Karpas-422 (cell line): ENCODE measurements at places on chromosomes 3 and 15. TPM values are rescaled to one million over a fixed set of nuclear protein-coding genes. Genes with fewer than 3 reads are reported as not detected.

DNA sequence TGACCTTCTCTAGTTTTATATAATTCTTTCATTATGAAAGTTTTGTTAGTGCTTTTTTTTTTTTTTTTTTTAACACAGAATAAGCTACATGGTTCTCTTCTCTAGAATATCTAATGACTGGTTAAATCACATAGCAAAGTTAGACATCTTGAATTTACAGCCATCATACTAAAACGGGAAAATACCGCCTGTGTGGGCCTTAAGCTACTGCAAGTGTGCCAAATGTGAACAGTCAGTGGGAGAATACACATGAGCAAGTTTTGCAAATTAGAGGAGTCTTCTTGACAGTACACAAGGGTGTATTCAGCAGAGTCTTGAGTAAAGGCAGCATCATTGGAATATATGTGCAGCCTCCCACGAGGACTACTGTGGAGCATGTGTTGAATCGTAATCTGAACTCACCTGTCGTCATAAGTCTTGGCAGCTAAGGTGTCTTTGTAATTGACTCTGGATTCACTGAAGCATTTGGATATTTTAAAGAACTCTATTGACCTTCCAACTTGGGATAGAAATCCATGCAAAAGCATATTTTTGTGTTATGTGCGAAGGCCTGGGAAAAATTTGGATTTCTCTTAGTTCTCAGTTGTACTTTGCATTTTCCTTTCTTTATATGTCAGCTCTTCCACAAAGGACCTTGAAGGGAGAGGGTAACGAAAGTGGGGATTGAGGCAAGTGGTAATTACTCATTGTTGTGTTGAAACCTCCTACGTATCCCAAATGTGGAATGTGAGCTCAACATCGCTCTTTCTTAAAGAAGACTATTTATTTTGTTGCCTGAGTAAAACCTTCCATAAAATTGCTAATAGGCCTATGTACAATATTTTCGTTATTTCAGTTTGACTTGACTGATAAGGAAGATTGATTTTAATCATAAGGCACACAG, 117.4 kb downstream of the ATG7 start:
- H3K36me3 ChIP-seq, result no peaks in the 10 kb centered on the region
- peaks cover 25% of the 10 kb centered on the region for H3K4me1 ChIP-seq
- H3K27ac ChIP-seq, result no peak overlapping the region
- DNase-seq, result no peak
- H3K27me3 ChIP-seq, result no peaks in the 10 kb centered on the region

- H3K36me3 ChIP-seq, result no peaks in the 10 kb centered on the region
- H3K4me3 ChIP-seq, result peak overlapping the region; percentile 72; the same call in 1 of the 2 replicates
- DNase-seq, result no peak
- no peaks in the 10 kb centered on the region for H3K27me3 ChIP-seq
These were observed 1.1 kb downstream of the PAK6 start for GRCh38 chr15:40239693-40240618.

- H3K36me3 ChIP-seq, result no peaks in the 10 kb centered on the region
- H3K4me3 ChIP-seq, result no peak overlapping the region
- peaks cover 4% of the 10 kb centered on the region; the same call in 1 of the 2 replicates for H3K4me1 ChIP-seq
- H3K27me3 ChIP-seq, result no peaks in the 10 kb centered on the region
- DNase-seq, result no peak
These were observed 414.7 kb upstream of the NAALADL2 start for GRCh38 chr3:174444391-174444790.

GRCh38 chr3:108394563-108394962, 98.2 kb downstream of the HHLA2 start:
- H3K27ac ChIP-seq, result no peak overlapping the region
- no peaks in the 10 kb centered on the region for H3K36me3 ChIP-seq
- no peaks in the 10 kb centered on the region for H3K27me3 ChIP-seq
- H3K4me1 ChIP-seq, result peaks cover 12% of the 10 kb centered on the region
- DNase-seq, result no peak
- no peak overlapping the region for H3K4me3 ChIP-seq

GRCh38 chr3:190073264-190074008, 47.3 kb downstream of the P3H2 start:
- H3K27me3 ChIP-seq, result no peaks in the 10 kb centered on the region; the same call in 1 of the 2 replicates
- DNase-seq, result no peak
- H3K27ac ChIP-seq, result no peak overlapping the region
- no peaks in the 10 kb centered on the region for H3K36me3 ChIP-seq
- H3K4me1 ChIP-seq, result no peaks in the 10 kb centered on the region

Gene SCN11A
- total RNA-seq, result 0.07 TPM in 1 of 2 replicates, not detected in the other

Gene RTP3
- not detected in 2 replicates for total RNA-seq

GRCh38 chr3:28172748-28173147, 68.7 kb upstream of the CMC1 start:
- no peak for DNase-seq
- H3K4me1 ChIP-seq, result no peaks in the 10 kb centered on the region
- no peak overlapping the region for H3K4me3 ChIP-seq
- H3K27ac ChIP-seq, result no peak overlapping the region

GRCh38 chr3:65584913-65585312, 453.8 kb downstream of the MAGI1 start:
- H3K4me3 ChIP-seq, result no peak overlapping the region
- no peak for DNase-seq
- 0 out of 2 replicates have a peak, but pooled peaks cover 3% of the 10 kb centered on the region for H3K4me1 ChIP-seq
- H3K36me3 ChIP-seq, result no peaks in the 10 kb centered on the region

DNA sequence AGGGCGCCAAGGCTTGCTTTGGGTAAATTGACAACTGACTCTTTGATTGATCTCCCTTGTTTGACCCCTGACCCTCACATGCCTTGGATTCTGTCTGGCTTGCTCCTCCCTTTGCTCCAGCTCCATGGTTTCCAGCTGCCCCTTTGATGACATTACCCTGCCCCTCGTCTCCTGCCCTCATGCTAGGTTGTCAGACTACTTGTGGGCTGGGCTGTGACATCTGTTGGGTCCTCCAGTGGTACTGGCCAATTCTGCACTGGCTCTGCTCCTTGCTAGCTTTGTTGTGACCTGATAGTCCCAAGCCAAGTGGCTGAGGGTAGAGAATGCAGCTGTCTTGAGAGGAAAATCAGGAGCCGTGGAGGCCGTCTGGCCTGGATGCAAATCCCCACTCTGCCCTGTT, 6.2 kb downstream of the THSD4 start:
- no peaks in the 10 kb centered on the region for H3K27me3 ChIP-seq

DNA sequence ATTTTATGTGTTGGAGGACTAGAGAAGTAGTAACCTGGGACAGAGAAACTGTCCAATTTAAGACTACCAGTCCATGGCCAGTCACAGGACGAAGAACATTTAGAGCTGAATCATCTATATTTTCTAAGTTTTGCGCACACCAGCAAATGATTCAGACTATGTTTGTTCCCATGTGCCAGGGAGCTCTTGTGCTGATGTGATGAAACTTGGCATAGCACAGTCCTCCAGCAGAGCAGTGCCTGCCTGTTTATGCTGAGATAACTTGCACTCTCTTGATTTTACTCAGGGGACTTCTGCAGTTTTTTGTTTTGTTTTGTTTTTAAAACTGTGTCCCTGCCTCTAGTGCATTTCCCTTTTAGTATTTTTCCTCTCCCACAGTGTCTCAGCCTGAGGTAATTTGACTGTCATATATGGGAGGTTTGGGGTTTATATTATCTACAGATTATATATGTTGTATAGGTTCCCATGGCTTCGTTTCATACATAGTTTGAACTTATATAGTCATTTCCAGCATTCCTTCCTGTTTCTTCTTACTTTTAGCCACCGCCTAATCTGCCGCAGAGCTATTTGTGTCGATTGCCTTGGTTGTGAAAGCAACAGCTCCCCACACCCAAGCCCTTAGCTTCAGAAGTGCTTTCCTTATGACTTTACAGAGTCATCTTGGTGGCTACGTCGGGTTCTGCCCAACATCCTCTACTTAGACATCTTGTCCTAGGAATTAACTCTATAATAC, 45.5 kb downstream of the PPM1L start:
- no peak overlapping the region for H3K27ac ChIP-seq
- no peaks in the 10 kb centered on the region for H3K4me1 ChIP-seq
- no peaks in the 10 kb centered on the region for H3K36me3 ChIP-seq
- H3K4me3 ChIP-seq, result no peak overlapping the region
- no peaks in the 10 kb centered on the region for H3K27me3 ChIP-seq
- DNase-seq, result no peak

DNA sequence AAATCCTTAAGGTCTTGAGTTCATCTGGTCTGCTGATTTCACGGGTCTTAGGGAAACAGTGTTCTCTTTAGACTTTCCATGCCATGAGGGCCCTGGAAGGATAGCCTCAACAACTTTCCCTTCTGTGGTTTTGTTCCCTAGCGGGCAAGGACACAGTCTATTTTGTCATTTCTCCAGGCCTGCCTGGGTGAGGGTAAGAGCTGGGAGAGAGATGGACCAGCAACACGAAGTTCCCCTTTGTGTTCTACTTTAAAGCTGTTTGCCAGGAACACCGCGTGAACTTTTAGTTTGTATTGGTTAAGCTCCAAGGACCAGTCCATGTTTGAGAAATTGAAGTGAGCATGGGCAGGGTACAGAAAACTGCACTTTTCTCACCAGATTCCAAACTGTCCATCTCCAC, 20.9 kb downstream of the ST3GAL6 start:
- H3K27me3 ChIP-seq, result no peaks in the 10 kb centered on the region
- no peak overlapping the region for H3K4me3 ChIP-seq
- H3K27ac ChIP-seq, result no peak overlapping the region
- no peaks in the 10 kb centered on the region for H3K36me3 ChIP-seq

DNA sequence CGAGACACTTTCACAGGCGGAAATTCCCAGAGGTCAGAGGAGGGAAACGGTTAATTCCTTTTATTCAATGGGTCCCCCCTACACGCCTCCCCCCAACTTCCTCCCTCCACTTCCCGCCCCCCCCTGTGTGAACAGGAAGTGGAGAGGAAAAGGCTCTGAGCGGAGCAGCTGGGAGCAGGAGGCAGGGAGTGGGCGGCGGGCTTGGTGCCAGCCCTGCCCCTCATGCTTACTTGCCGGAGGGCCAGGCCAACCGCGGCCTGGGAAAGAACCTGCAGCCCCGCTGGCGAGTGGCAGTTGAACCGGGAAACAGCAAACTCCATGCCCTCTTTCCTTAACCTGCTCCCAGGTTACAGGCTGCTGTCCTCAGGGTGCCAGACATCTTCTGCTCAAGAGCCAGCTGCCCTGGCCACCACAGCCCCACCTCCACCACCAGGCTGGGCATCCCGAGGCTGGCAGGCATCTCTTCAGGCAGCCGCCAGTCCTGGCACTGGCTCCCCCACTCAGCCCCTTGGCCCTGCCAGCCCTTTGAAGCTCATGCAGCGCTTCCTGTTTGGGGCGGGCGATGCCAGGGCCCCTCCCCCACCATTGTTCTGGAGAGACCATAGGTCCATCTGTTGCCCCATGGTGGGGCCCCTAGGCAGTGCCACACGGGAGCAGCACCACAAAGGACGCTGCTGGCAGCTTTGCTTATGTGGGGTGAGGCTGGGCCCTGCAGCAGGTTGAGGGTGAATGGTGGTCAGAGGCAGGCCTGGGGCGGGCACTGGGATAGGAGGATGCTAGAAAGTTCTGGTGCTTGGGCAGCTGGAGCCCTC, 12.9 kb downstream of the VPS18 start:
- peak; percentile 85 for DNase-seq
- no peaks in the 10 kb centered on the region for H3K27me3 ChIP-seq
- H3K36me3 ChIP-seq, result no peaks in the 10 kb centered on the region
- peak overlapping the region; percentile 92 for H3K4me3 ChIP-seq
- H3K4me1 ChIP-seq, result peaks cover 24% of the 10 kb centered on the region

DNA sequence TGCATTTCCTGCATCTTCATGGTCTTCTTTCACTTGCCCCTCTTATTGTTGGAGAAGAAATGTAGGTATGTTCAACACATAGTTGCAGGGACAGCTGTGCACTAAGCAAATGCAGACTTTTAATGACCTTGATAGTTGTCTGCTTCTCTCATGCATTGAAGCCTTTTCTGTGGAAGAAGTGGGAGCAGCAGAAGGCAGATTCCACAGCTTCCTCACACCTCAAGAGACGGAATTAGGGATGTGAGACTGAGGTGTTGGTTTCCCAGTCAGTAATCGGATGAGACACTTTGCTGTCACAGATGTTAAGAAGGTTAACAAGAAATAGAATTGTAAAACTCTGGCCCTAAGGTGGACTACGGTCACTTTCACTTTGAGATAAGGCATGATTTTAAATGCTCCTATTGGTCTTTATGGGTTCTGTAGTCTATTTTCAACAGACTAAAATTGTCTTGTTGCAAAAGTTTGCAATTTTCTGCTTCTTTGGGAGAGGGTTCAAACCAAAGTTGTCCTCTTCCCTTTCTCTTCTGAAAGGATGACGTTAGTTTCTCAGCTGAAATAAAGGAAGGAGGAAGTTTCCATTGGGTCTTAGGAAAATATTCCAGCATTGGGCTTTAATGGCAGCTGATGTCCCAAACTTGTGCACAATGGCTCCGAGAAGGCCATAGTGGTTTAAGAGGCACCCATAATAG, 117.4 kb downstream of the LPP start:
- no peak overlapping the region; the same call in 1 of the 2 replicates for H3K4me3 ChIP-seq
- H3K27me3 ChIP-seq, result no peaks in the 10 kb centered on the region
- DNase-seq, result no peak
- H3K4me1 ChIP-seq, result peaks cover 41% of the 10 kb centered on the region
- no peaks in the 10 kb centered on the region for H3K36me3 ChIP-seq
- no peak overlapping the region for H3K27ac ChIP-seq

Gene ARHGEF26
- total RNA-seq, result not detected in 2 replicates

Gene SKOR1
- 0.43 and 0.45 TPM in 2 replicates for total RNA-seq

Gene AP3B2
- 3.0 TPM in 1 of 2 replicates, not detected in the other for total RNA-seq

DNA sequence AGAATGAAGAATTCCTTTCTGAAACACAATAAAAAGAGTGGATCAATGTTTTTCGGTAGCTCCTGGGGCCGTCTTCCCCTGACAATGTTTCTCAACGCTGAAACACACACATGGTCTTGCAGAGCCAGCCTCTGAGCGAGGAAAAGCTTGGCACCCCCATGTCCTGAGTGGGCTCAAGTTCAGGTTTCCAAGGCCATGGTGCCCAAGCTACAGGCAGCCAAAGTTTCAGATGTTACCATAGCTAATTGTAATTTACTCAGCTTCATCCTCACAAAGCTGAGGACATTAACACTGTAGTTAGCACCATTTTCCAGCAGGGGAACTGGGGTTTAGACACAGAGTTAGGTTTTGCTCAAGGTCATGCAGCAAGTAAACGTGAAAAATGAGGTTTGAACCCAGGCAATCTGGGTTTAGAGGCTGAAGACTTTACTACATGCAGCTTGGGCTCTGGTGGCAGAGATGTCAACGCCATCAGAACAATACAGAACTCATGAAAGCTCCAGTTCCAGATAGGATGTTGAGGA, 199.1 kb downstream of the TJP1 start:
- no peak for DNase-seq
- no peak overlapping the region for H3K27ac ChIP-seq
- no peaks in the 10 kb centered on the region for H3K27me3 ChIP-seq
- no peaks in the 10 kb centered on the region for H3K36me3 ChIP-seq
- no peak overlapping the region for H3K4me3 ChIP-seq
- no peaks in the 10 kb centered on the region for H3K4me1 ChIP-seq

Gene SLC2A2
- total RNA-seq, result not detected in 2 replicates
